ENCODE measurements at places on chromosomes 16 and 17. TPM values are rescaled to one million over a fixed set of nuclear protein-coding genes. Genes with fewer than 3 reads are reported as not detected.

The SPN gene
- total RNA-seq = 3.5 TPM

The TNFRSF12A gene
- total RNA-seq = 10.5 TPM

The CLEC3A gene
- not detected for total RNA-seq

The SDR42E2 gene
- total RNA-seq = not detected

The NOL11 gene
- total RNA-seq = 33.4 TPM

DNA sequence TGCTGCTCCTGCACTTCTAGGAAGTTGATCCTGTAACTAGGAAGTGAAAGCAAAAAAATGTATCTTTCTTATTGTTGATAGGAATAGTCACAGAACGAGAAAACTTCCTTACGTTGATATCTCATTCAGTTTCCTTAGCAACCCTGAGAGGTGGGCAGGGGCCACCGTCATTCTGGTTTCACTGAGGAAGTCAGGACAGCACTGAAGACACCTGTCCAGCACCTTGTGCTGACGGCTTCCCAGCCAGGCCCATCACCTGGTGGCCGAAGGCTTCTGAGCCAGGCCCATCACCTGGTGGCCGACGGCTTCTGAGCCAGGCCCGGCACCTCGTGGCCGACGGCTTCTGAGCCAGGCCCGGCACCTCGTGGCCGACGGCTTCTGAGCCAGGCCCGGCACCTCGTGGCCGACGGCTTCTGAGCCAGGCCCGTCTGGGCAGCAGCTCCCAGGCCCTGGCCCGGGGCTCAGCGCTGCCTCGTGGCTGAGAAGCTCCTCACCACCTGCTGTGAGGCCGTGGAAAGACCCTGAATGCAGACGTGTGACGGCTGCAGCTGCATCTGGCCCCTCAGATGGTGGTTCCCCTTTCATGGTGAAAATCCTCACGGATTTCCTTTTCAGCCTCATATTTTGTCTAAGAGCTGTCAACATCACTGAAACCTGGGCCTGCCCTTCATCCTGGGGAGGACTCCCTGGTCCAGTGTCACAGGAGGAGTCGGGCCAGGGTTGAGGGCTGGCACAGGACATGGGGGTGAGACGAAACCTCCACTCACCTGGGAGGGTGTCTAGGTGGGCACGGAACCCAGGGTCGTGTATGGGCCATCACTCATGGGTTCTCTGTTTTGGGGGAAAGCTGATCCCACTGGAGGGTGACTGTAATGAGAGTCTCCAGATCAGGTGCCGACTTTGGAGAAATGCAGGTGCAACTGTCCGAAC is 33.0 kb upstream of the ZNF750 start:
- DNase-seq = no peak

- no peak for DNase-seq
Observed at GRCh38 chr16:46889245-46889941, 5.2 kb downstream of the GPT2 start.

DNA sequence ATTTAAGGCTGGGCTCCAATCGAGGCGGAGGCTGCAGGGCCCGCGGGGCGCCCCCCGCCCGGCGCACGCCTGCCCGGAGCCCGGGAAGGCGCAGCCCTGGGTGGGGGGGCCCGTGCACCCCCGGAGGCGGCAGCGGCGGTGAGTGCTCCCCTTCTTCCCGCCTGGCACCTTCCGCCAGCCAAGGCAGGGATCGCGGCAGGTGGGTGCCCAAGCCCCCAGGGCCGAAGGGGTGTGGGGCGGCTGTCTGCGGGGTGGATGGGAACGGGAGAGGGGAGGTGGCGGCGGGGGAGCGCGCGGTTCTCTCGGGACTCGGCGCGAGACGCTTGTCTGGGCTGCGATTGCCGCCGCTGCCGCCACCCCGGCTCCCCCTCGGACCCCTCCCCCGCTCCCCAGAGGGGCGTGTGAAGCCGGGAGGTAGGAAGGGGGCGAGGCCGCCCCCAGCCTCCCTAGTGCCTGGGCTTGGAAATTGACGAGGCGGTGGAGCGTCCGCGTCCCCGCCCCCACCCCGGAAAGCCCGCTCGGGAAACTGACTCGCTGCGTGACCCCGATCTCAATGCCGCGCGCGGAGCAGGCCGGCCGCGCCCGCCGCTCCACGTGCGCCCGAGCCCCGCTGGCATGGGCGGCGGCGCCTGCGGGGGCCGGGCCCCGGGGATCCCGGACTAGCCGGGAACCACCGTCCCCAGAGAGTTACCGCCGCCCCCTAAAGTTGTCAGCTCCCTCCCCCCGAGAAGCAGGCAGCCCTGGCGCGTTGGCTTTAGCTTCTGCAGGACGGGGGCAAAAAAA is 231.5 kb downstream of the MRTFB start:
- DNase-seq = peak; percentile 29

GRCh38 chr17:61349350-61349749 is 50.3 kb upstream of the TBX2 start:
- no peak for DNase-seq

GRCh38 chr17:31513731-31514427 is 122.4 kb downstream of the RAB11FIP4 start:
- DNase-seq = no peak

DNA sequence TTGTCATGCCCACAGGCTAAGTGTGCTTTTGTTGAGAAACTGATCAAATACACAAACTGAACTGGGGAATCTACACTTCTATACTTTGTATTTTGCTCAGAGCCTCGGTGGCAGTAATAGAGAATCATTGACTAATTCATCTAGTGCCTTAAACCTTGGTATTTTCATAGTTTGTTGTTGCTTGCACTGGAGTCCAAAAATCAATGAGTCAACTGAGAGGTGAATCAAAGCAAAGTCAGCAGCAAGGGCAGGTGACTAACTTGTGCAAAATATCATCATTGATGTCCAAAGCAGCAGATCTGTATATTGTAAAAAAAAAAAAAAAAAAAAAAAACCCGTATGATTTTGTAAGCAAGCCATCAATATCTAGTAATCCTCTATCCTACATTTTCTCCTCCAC is 296.4 kb downstream of the MAP2K6 start:
- no peak for DNase-seq

- no peak for DNase-seq
Observed at GRCh38 chr17:81037798-81038733, 3.1 kb downstream of the BAIAP2 start.

GRCh38 chr17:49452661-49453060 is 38.0 kb upstream of the PHB1 start:
- no peak for DNase-seq

GRCh38 chr16:70465999-70466804 is 11.8 kb downstream of the FCSK start:
- no peak for DNase-seq

All from left colon (tissue), 2 donors.